ENCODE measurements at places on chromosomes 13 and 19.

DNA sequence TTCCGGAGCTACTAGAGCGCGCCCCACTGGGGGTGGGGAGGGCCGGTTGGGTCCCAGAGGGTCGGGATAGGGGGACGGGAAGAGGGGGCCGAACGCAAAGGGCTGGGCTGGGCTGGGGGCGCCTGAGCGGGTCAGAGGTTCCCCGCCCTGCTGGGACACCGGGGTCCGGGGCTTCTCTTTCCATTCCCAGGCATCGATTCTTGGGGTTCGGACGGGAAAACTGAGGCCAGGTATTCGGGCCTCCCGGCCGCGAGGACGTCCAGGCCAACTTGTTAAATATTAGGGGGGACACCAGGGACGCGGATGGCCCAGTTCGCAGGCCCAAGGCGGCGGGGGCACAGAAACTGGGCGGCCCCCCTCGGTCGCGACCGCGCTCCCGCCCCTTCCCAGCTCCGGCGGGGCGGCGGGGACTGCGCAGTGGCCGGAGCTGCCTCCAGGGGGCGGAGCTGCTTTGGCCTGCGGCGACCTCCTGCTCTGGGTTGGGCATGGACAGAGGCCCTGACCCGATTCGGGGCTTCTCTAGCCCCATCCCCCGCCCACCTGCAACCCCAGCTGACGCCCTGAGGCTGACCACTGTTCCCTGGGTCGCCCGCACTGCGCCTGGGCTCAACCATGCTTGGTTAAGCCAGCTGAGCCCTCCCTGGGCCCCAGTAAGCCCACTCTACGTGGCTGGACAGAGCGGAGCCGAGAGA lies 1.2 kb upstream of the KLF16 start:
- DNase-seq = no peak

- peak; percentile 0 for DNase-seq
Measured at GRCh38 chr13:62357887-62358645, 942.4 kb upstream of the PCDH20 start.

- DNase-seq = no peak
Measured at GRCh38 chr13:43785261-43785649, 1.5 kb downstream of the ENOX1 start.

DNA sequence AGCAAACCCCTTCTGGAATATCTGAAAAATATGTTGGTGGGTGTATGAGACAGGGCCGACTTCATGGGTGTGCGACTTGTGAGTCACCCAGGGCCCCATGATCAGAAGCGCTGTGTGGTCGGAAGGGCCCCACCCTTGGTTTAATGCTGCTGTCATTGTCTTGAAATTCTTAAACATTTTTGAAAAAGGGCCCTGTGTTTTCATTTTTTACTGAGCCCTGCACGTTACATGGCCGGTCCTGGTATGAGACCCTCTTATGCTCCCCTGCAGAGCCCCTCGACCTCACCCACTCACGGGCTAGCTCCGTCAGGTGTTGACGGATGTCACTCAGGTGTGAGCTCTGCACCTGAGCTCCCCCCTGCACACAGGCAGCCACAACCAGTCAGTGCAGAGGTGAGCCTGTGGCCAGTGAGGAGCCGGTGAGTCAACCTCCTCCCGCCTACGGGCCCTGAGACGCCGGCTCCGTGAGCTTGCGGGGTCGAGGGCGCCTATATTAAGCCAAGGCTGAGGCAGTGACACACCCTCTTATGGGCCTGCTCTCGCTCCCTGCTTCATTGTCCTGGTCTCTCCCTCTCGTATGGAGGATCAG lies 27.7 kb downstream of the GADD45B start:
- DNase-seq = no peak

- no peak for DNase-seq
Measured at GRCh38 chr13:81139987-81140386, 799.1 kb upstream of the SPRY2 start.

GRCh38 chr13:43767341-43767931 lies 19.3 kb downstream of the ENOX1 start:
- peak; percentile 88 for DNase-seq

DNA sequence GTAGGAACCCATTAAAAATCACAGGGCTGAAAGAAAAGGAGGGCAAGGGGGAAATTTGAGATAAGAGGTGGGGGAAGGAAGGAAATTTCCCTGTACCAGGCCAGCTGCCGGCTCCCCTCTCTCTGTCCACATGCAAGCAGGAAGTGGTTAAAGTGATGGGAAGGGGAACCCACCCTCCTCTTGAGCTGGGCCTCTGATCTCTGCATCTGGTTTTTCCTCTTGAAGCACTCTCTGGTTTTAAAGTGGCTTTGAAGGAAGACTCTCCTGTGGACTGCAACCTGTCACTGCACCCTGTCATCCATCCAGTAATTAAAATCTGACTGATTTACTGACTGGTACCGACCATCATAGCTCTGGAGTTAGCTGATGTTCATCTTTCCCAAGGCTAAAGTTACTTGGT lies 239.6 kb downstream of the TSHZ3 start:
- DNase-seq = no peak

DNA sequence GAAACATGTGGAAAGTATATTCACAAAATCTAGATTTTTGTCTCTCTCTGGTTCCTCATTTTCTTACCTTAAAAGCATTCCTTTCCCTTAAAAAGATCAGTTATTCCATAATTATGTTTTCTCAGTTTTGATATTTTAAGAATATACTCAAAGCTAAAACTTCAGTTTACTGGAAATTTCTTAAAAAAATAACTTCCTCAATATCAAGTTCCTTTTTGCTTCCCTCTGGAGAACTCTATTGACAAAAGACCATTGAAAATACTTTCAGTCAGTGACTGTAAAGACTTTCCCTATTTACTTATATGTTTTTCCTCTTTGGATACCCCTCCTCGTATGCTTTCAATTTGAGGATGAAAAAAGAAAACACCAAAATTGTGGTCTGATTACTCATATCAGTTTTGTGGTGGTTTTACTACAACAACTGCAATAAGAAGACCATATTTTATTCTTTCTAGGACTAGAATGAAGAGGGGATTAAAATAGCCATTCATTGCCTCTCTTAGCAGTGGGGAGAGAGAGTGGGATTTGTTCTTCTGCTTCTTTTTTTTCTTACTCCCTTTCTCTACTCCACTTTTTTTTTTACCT lies 113.2 kb downstream of the ESD start:
- DNase-seq = no peak

DNA sequence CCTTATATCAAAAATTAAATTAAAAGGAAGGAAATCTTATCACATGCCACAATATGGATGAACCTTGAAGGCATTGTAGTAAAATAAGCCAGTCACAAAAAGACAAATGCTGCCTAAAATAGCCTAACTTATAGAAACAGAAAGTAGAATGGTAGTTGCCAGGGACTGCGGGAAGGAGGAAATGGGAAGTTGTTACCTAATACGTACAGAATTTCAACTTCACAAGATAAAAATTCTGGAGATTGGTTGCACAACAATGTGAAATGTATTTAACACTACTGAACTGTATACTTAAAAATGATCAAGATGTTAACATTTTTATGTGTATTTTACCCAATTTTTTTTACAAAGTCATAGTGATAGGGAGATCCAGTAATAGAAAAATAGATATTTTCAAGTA lies 10.2 kb upstream of the N4BP2L2 start:
- DNase-seq = no peak

DNA sequence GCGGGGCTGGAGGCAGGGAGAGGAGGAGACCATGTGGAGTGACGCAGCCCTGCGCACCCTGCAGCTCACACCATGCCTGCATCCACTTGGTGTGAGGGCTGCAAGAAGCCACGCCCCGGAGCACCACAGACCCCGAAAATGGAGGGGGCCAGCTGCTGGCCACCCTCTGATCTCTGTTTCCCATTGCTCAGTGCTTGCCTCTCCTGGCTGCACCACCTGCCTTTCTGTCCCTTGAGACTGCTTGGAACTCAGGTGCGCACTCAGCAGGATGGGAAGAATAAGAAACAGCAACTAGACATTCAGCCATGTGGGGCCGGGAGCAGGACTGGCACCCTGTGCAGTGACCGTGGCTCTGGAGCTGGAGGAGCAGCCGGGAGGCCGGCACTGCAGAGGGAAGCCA lies 64.0 kb downstream of the ANKRD10 start:
- DNase-seq = no peak

GRCh38 chr19:6482343-6482686 lies 728 bp upstream of the DENND1C start:
- DNase-seq = no peak

DNA sequence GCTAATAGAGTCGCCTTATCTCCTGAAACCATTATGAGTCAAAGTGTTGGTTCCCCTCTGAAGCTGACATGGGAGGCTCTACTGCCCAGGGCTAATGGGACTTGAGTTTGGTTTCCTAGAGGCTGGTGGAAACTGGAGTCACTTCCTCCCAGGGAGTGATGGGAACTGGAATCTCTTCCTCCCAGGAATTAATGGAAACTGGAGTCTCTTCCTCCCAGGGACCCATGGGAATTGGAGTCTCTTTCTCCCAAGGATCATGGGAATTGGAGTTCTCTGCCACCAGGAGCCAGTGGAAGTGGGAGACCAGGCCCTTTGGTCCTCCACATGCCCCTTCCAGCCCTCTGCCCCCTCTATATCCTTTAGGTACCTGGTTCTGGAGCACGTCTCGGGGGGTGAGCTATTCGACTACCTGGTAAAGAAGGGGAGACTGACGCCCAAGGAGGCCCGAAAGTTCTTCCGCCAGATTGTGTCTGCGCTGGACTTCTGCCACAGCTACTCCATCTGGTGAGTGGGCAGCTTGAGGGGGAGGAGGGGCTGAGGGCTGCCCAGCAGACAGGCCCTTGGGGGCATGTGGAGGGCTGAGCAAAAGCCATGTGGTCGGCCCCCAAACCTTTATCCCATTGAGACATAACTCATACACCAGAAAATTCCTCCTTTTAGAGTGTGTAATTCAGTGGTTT lies 5.5 kb downstream of the BRSK1 start:
- no peak for DNase-seq
